Breast epithelium (tissue), 4 donors: ENCODE measurements at places on chromosomes 11 and 22.
A peak's percentile ranks its signal among the peaks of the same experiment; 100 is the strongest.

DNA sequence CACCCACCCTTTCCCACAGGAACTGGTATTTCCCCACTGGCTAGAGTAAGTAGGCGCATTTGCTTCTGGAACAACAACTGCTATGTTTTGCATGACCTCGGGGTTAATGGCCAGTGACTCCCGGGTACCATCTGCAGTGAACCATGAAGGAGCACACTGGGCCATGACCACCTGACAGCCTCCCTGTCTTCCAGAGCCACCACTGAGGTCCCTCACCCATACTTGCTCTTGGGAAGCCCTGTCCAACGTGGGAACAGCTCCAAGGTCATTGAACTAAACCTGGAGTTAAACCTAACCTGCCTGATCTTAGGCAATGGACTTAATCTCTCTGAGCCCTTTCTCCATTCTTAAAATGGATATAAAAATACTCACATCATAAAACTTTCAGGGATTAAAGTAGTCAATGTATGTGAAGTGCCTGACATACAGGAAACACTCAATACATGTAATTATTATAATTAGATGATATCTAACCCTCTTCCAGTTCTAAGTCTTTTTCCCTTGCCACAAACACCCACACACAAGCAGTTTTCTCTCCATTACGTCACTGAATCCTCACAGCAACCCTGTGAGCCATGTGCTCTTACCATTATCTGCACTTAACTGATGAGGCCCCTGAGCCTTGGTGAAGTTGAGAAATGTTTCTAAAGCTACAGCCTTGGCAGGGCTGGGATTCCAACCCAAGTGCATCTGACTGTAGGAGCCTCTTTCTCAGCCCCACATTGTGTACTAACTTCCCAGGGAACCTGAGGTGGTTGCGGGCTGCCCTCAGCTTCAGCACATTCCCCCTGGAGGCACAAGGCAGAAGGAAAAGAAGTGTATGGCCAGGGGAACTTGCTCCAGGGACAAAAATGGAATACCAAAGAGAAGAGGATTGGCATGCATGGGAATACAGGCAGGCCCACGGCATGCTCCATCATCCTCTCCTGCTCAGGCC, 74.5 kb upstream of the NCAM1 start:
- no peaks in the 10 kb centered on the region for H3K4me1 ChIP-seq
- no peak overlapping the region for H3K4me3 ChIP-seq
- no peak overlapping the region for H3K27ac ChIP-seq

- no peaks in the 10 kb centered on the region for H3K4me1 ChIP-seq
- H3K36me3 ChIP-seq: no peaks in the 10 kb centered on the region
- no peak overlapping the region for H3K27ac ChIP-seq
- H3K4me3 ChIP-seq: no peak overlapping the region
Observed at GRCh38 chr11:12285106-12285505, 92.3 kb upstream of the PARVA start.

DNA sequence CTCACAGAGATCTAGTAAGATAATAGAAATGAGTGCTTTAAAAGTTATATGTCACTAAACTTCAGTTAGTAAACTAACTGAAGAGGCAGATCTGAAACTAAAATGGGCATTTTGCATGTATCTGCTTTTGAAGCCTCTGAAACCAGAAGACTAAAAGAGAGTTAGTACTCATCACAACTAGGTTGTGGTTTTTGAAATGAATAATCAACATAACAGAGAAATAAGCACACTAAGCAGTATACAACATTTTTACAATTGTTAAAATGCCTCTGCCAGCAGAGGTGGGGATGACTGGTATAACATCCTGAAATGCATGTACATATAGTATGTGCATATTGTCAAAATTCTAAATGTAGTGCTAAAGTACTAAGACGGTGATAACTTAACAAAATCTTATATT, 564.5 kb downstream of the DLG2 start:
- no peak overlapping the region for H3K27ac ChIP-seq
- no peaks in the 10 kb centered on the region for H3K4me1 ChIP-seq
- no peak for DNase-seq
- no peaks in the 10 kb centered on the region for H3K27me3 ChIP-seq
- no peak overlapping the region for H3K4me3 ChIP-seq

DNA sequence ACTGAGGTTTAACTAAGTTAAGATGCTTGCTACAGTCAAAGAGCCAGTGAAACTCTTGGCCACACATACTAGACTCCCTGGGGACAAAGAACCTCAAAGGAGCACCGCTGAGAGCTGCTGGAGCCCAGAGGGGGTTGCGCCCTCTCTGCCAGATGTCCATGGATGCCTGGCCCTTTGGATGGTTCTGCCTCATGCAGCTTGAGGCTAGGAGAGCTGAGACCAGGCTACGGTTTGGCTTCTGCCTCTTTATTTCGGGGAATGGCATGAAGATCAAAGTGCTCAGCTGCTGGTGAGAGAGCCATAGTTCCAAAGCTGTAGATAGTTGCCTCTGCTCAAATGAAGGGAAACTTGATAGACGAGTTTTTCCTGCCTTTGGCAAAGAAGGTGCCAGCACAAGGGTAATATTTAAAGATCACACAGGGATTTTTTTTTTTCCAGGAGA, 43.0 kb downstream of the RASSF10 start:
- no peak overlapping the region for H3K4me3 ChIP-seq
- no peaks in the 10 kb centered on the region for H3K36me3 ChIP-seq
- H3K27me3 ChIP-seq: no peaks in the 10 kb centered on the region
- no peaks in the 10 kb centered on the region for H3K4me1 ChIP-seq
- peak; percentile 33 for DNase-seq

- no peaks in the 10 kb centered on the region for H3K4me1 ChIP-seq
- no peak overlapping the region for H3K4me3 ChIP-seq
- no peak overlapping the region for H3K27ac ChIP-seq
- H3K27me3 ChIP-seq: peaks cover 19% of the 10 kb centered on the region
- DNase-seq: peak; percentile 24
- H3K36me3 ChIP-seq: no peaks in the 10 kb centered on the region
Observed at GRCh38 chr11:17550450-17551346, 3.6 kb downstream of the OTOG start.

DNA sequence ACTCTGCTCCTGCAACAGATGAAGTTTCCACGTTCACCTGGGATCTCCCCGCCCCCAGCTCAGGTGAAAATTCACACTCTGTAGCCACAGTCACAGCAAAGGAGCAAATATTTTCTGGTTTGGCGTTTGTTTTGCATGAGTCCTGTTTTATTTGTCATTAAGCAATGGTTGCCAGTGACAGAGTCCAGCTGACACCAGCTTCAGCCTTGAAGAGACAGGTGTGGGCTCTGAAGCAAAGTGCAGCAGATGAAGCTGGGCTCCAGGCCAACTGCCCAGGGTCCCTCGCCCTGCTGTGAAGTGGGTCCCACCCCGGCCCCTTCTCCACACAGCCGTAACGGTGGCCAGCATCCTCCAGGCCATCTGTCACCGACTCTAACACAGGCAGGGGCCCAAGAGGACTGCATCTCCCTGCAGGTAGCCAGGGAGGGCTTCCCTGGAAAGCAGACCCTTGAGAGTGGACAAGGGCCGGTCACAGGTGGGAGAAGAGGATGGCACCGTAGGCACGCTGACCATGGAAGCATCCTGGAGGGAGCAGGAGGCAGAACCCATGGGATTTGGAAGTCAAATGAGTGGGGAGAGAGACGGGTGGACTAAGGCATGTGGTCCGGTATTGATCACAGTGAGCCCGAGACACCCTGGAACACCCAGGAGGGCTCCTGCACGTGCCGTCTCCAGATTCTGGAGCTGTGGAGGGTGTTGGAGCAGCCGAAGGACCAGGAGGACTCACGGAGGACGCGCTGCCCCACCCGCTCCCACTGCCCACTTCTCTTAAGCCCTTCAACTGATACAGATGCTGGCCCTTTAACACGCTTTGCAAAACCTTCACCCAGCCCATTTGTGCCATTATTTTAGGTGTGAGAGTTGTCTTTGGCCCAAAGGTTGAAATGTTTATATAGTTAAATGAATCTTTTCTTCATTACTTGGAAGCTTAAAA, 294.5 kb downstream of the BRD1 start:
- H3K36me3 ChIP-seq: no peaks in the 10 kb centered on the region
- no peak overlapping the region for H3K4me3 ChIP-seq
- no peak for DNase-seq
- H3K4me1 ChIP-seq: no peaks in the 10 kb centered on the region
- H3K27ac ChIP-seq: no peak overlapping the region
- no peaks in the 10 kb centered on the region for H3K27me3 ChIP-seq

DNA sequence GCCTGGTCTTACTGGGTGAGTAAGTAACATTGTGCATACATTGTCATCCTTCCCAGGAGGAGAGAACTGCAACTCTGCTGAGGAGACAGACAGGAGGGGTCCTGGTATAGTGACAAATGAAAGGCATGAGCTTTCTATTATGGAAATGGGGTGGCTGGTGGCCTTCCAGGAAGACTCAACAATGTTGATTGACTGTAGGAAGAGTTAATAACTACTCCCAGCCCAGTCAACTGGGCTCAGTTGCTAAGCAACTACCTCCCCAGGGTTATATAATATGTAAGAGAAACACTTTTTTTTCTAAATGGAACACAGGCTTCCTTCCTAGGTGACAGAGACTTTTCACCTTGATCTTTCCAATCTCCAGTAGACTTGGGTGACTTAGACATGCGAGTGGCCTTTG, 28.2 kb downstream of the SEZ6L start:
- no peak overlapping the region for H3K4me3 ChIP-seq
- no peaks in the 10 kb centered on the region for H3K36me3 ChIP-seq
- no peaks in the 10 kb centered on the region for H3K27me3 ChIP-seq
- DNase-seq: no peak
- no peaks in the 10 kb centered on the region for H3K4me1 ChIP-seq

- no peaks in the 10 kb centered on the region for H3K4me1 ChIP-seq
- no peaks in the 10 kb centered on the region for H3K27me3 ChIP-seq
- no peak for DNase-seq
- H3K27ac ChIP-seq: no peak overlapping the region
- H3K36me3 ChIP-seq: no peaks in the 10 kb centered on the region
- no peak overlapping the region for H3K4me3 ChIP-seq
Observed at GRCh38 chr11:70306586-70307033, 36.1 kb downstream of the PPFIA1 start.

DNA sequence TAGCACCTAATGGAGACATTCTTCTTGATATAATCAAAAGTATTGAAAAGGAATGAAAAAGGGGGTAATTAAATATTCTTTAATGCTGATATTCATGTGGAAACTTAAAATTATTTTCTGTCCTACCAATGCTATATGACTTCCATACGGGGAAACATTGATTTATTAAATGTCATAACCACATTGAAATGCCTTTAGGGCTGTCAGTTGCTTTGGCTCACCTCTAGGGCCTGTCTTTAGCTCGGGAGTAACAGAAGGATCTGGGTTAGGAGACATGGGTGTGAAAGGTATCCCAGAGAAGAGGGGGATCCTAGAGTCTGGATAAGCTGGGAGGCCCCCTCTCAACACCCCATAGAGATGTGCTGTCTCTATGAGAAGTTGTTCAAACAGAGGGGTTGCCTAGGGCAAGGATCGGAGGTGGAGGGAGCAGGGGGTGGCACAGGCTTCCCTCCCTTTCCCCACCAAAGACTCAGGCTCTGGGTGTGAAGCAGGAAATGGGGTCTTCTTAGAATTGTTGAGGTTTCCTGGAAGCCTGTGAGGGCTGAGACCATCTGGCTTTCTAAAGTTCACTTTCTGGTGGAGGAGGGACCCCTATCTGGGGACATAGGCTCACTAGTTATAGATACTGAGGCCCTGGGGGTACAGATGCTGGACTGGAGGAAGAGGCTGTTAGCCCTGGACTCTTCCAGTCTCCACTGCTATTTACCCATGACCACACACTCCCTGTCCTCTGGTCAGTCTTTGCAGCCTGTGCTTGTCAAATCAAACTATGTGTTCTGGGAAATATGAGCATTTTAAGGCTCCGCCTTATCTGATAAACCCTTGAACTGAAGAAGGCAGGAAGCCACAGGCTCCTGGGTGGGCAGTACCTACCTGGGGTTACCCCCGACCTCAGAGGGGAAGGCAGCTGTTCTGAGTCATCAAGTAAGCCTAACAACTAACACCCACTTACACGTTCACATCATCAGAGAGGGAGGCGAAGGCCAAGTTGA, 55.8 kb upstream of the RRAS2 start:
- DNase-seq: no peak
- no peaks in the 10 kb centered on the region for H3K4me1 ChIP-seq
- H3K27ac ChIP-seq: peak overlapping the region; percentile 23
- no peaks in the 10 kb centered on the region for H3K36me3 ChIP-seq
- no peak overlapping the region for H3K4me3 ChIP-seq
- H3K27me3 ChIP-seq: no peaks in the 10 kb centered on the region

DNA sequence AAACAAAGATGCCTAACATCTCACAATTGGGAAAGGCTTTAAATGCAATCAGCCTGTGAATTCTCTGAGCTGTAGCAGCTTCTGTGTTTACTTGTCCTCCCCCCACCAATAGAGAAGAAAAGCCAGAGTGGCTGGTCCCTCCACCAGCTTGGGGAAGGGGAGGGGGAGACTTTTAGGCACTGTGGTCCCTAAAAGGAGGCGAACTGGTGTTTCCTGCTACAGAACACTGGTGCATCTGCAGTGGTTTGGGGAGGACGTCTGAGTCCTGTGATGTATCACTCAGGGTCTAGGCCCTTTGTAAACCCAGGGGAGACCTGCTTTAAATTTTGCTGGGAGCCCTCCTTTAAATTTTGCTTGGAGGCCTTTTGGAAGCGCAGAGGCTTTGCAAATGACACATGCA, 16.9 kb downstream of the TNRC6B start:
- peak overlapping the region; percentile 19 for H3K27ac ChIP-seq
- no peak overlapping the region for H3K4me3 ChIP-seq
- DNase-seq: no peak
- H3K36me3 ChIP-seq: no peaks in the 10 kb centered on the region
- no peaks in the 10 kb centered on the region for H3K27me3 ChIP-seq

- no peaks in the 10 kb centered on the region for H3K36me3 ChIP-seq
- H3K27me3 ChIP-seq: no peaks in the 10 kb centered on the region
- no peak overlapping the region for H3K4me3 ChIP-seq
- no peak overlapping the region for H3K27ac ChIP-seq
Observed at GRCh38 chr11:1326435-1327063, 17.1 kb upstream of the TOLLIP start.

- no peaks in the 10 kb centered on the region for H3K36me3 ChIP-seq
- no peak for DNase-seq
- H3K27me3 ChIP-seq: no peaks in the 10 kb centered on the region
- H3K4me1 ChIP-seq: no peaks in the 10 kb centered on the region
- H3K4me3 ChIP-seq: no peak overlapping the region
Observed at GRCh38 chr11:11107076-11107723, 245.8 kb downstream of the CSNK2A3 start.

GRCh38 chr22:42760806-42761565, 40.3 kb upstream of the A4GALT start:
- DNase-seq: no peak
- H3K36me3 ChIP-seq: no peaks in the 10 kb centered on the region
- H3K4me1 ChIP-seq: no peaks in the 10 kb centered on the region
- no peak overlapping the region for H3K4me3 ChIP-seq
- no peaks in the 10 kb centered on the region for H3K27me3 ChIP-seq
